ENCODE measurements at places on chromosomes 4 and X.

GRCh38 chr4:21979196-21979595 is 30.6 kb upstream of the KCNIP4 start:
- no peak for DNase-seq

DNA sequence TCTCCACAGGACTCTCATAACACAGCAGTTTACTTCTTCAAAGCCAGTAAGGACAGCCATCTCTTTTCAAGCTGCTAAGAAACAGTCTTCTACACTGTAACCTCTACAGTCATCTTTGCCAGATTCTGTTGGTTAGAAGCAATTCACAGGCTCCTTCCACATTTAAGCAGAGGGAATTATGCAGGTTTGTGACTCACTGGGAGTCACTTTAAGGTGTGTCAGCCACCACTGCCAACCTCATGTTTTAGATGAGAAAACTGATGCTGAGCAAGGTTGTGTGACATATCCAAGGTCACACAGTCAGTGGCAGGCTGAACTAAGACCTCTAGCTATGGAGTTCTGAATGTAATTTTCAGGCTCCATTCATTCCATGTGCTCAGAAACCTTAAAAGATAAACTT is 143.5 kb downstream of the QDPR start:
- no peak for DNase-seq

GRCh38 chr4:123609829-123610228 is 213.2 kb downstream of the SPRY1 start:
- no peak for DNase-seq

DNA sequence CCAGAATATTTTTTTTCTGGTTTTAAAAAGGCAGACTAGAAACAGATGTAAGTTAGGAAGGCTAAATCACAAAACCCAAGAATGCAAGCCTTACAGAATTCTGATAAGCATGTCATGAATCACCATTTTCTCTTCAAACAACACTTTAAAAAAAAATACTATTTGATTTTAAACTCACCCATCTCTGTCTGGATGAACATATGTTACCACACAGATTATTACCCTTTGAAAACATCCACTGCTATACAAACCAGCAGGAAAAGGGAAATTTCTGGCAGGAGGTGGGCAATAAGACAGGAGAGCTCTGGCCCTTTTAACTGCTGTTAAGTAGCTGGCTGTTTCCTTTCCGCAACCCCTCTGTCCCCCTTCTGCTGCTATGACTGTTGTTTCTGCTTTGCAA is 317.7 kb upstream of the NOCT start:
- DNase-seq = no peak

DNA sequence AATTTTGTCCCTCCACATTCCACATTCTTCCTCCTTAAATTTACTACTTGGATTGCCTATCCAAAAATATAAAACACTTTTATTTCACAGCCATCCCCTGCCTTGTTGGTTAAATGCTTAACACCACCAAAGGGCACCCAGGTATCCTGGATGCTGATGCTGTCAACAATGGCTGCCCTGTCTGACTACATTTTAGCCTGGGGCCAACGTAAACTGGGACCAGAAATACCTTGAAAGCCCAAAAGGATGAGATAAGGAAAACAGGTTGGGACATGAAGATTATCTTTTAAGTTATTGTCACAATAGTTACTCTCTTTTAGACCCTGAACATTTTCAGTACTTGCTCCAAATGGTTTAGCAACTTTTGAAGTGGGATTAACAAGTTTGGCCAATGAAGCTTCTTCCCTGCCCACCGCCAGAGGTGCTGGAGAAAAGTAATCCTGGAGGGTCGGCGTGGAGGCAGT is 775 bp upstream of the YIPF6 start:
- peak; percentile 55 for DNase-seq

DNA sequence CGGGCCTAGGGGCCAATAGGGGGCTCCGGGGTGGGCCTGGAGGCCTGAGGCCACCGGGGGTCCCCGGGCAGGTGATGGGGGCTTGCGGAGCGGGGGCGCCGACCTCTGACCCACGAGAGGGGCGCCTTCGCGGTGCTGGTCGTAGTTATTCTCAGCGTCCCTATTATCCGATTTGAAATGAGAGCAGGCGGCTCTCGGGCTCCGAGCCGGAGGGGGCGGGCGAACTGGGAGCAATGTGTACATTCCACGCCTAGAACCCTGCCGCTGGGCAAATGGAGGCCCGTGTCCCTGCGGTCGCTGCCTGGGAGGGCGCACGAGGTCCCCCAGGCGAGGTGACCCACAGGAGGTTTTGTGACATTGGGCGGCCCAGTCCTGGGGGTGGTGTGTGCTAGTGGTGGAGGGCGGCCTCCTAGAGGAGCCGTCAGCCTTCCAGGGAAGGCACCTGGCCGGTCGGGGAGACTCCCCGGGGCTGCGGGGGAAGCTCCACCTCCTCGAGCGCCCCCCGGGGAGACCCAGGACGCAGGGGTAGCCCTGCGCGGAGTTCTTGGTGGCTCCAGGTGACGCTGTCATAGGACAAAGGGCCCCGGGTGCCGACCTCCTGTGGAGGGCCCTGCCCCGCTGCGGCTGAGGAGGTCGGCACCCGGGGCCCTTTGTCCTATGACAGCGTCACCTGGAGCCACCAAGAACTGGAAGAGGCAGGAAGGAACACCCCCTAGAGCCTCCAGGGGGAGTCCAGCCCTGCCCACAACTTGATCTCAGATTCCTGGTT is 102.6 kb upstream of the PRKX start:
- DNase-seq = peak; percentile 57

GRCh38 chr4:168925789-168926490 is 84.1 kb downstream of the CBR4 start:
- DNase-seq = no peak

DNA sequence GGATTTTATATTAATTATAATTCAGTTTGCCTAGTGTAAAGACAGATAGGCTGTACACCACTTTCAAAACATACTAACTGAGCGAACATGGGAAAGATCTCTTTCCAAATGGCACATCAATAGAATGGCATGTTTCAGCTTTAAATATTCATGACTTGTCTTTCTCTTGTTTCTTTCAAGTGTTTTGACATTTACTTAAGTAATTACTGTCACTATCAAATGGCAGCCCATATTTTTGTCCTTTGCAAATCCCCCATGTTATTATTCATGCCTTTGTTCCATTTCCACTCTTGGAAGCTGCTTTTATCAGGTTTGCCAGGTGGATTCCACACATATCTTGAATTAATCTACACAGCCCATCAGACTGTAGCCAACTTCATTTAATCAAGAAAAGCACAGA is 89.2 kb upstream of the GLRA2 start:
- no peak for DNase-seq

DNA sequence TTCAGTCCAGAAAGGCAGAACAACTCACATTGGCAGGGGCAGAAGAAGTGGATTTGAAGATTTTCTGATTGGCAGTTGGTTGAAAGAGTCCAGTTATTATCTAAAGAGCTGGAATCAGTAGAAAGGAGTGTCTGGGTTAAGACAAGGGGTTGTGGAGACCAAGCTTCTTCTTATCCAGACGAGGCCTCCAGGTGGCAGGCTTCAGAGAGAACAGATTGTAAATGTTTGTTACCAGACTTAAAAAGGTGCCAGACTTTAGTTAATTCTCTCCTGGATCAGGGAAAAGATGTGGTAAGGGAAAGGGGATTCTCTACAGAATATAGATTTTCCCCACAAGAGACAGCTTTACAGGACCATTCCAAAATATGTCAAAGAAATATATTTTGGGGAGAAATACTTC is 36.7 kb upstream of the TLR3 start:
- DNase-seq = no peak

DNA sequence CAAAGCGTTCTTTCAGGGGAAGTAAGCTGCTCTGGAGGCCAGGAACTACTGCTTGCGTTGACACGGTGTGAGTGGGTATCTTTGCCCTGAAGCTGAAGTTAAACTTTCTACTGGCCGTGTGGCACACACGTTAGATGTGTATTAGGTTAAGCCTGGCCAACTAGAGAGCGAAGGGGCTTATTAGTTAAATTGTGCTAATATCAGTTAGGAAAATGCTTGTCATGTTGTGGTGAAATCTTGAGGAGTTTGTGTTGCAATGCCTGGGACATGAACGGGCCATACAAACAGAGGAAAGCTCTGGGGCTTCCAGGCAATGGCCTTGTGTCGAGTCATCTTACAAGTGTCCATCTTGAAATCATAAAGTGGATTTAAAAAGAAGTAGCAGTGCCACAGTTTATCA is 62.6 kb downstream of the NSUN7 start:
- DNase-seq = no peak

DNA sequence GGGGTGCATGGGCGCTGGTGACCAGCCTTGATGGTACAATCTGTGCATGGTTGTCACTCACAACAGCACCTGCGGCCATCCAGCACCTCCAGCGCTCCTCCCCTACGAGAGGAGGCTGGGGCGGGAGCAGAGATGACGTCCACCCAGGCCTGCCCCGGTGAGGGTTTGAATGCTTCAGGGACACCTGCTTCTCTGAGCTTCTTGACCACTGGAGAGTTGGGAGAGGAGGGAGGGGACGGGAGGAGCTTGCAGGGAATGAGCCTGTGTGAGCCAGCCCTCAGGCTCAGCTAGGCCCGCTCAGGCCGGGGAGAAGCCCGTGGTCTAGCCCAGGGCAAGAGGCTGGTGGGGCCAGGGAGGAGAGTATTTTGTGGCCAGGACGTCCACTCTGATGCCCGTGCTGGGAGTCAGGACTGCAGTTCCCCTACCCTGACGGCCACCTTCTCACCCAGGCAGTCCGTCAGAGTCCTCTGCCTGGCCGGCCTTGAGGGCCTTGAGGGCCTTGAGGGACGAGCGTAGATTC is 59.2 kb downstream of the CPZ start:
- DNase-seq = no peak

DNA sequence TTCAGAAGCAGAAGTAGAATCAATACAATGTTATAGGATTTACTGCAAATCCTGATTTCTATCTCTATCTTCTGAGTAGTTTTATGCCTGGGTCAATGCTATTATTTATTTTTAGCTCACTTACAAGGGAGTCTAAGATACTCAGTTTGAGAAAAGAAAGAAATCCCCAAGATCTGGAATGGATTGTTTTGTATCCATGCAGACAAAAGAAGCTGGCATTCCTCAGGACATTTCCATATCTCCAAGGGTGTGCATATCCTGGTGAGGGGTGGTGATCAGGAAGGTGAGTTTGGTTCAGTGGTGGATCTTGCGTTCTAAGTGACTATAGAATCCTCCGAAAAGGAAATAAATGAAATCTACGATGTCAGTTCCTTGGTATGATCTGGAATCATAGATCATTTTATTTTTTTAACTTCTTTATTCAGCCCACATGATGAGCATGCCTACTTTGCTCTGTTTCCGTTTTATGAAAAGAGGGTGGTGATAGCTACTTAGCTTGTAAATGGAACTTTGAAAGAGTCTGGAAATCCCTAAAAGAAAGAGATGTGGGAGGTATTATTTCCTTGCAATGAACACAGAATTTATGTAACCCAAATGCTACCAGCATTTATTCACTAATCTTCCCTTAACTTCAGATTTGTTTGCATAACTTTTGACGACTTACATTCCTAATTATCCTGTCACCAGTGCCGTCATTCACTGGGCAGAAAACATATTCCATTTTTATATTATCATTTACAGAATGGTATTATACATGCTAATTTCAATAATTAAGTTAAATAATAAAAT is 81.1 kb upstream of the RAPGEF2 start:
- DNase-seq = no peak

DNA sequence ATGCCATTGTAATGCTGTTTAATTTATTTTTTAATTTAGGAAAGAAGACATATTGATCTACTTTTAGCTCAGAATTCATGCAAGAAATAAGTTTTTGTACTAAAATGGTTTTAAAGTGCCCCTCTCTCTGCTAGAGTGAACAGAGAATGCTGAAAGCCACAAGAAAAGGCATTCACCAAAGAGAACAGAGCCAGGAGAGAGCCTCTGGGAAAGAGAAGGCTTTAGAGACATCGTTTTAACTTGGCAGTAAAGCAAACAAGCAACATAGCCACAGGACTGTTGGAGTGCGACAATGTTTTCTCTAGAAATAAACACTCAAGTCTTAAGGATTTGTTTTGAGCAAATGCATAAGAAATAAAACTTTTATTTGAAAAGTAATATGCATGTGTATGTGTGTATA is 484.1 kb upstream of the CPEB2 start:
- peak; percentile 3 for DNase-seq

DNA sequence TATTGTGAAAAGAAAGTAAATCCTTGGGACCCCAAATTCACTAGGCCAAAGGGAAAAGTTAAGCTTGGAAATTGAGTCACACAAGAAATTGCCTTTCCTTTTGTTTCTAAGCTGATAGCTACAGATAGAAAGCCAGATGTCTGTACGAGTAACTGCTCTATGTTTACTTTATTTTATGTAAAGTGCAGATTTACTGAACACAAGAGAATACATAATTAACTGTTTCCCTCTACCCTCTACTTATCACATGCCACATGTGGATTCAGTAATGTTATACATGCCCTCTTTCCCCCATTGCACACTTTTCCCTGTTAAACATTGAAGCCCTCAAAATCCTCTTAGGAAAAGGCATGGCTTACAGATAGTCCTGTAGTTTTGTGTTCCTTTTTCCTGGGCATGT is 16.5 kb upstream of the TDO2 start:
- DNase-seq = no peak

DNA sequence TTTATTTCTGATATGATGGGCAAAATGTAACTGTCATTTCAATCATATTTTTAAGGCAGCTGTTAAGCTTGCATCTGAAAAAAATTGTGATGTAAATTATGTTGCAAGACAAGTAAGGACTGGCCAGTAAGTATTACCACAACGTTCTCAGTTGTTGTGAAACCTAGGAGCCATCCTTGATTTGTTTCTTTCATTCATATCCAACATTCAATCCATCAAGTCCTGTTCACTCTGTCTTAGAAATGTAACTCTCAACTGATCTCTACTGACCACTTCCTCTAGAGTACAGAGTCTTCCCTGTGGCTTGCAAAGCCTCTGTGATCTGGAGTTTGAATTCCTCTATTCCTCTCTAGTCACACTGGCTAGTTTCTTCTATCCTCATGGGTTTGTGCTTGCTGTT is 161.4 kb upstream of the MAD2L1 start:
- DNase-seq = no peak

- no peak for DNase-seq
Observed at GRCh38 chrX:29468911-29469494, 746.4 kb upstream of the MAGEB2 start.

DNA sequence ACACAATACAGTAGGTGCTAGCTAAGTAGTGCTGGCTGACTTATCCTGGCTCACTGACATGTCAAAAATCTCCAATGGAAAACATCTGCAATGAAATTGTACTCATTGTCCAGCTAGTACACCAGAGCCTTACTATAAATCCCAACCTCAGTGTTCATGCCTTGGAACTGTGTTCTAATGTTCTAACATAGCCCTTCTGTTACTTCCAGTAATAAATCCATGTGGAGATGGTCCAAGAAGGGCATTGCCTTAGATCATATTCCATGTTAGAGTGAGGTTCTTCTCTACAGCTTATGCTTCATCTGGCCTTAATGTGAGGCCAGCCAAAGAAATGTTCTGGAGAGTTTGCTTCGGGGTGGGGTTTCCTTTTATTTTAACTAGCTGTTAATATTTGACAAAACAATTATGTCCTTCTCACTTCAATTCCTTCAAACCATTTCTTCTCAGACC is 25.1 kb downstream of the ENOX2 start:
- no peak for DNase-seq

DNA sequence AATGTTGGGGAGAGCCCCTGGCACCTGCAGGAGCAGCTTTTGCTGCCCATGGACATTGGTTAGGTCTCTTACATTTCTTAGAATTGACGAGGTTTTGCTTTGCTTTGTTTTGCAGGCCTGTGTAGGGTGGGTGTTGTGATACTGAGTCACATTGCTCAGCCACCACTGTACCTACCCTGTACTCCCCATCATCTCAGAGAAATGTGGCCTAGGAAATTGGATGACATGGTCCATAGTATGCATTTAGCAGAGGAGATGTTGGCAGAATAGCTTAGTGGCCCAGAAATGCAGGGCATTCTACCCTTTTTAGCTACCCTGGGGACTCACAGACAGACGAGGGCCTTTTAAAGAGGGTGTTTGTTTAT is 43.7 kb downstream of the IL21 start:
- DNase-seq = no peak
